B cell (primary cell): ENCODE measurements at places on chromosomes 13 and 19.

DNA sequence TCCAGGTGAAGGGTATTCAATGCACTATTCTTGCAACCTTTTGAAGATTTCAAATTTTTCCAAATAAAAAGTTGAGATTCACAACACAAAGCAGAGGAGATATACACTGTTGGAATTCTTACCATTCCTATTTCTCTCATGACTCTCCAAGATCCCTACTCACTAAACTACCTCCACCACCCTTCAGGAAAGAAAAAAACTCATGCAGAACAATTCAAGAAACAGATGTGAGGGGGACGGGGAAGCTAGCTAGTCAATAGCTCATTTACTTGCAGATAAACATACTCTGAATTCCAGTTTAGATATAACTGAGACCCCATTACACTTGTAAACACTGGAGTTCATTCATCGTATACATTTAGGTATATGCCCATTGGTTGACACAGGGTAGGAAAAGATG lies 90.0 kb upstream of the SERP2 start:
- peaks cover 9% of the 10 kb centered on the region for H3K4me1 ChIP-seq
- DNase-seq = no peak
- no peak overlapping the region for H3K27ac ChIP-seq
- no peak overlapping the region for H3K4me3 ChIP-seq
- peaks cover 8% of the 10 kb centered on the region for H3K27me3 ChIP-seq

DNA sequence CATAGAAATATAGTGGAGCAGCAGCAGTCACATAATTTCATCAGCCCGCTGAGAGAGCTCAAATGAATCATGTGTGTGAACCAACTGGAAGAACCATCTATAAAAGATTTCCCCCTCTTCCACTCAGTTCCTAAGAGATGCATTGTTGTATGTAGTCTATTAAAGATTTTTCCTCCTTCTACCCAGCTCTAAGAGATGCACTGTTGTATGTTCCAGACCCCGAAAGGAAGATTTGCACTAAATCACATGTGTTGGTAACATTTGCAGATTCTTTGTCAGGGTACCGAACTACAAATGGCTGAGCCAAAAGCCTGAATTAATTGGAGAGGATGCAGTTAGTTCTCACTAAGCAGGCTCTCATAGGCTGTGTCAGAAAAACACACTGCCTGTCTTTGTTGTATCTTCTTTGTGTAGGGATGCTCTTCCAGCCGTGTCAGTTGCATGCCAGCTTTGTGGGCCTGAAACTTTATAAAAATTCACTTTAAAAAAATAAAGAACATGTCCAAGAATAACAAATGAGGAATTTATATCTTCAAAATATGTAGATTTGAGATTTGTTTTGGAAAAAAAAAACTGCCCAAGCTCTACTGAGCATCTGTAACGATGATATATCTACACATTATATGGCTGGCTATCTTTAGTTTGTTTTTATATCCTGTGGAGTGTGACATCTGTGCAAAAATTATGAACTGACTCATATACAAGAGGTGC lies 223.1 kb downstream of the MZT1 start:
- no peaks in the 10 kb centered on the region for H3K36me3 ChIP-seq
- H3K4me3 ChIP-seq = no peak overlapping the region
- H3K27me3 ChIP-seq = no peaks in the 10 kb centered on the region
- H3K27ac ChIP-seq = no peak overlapping the region

DNA sequence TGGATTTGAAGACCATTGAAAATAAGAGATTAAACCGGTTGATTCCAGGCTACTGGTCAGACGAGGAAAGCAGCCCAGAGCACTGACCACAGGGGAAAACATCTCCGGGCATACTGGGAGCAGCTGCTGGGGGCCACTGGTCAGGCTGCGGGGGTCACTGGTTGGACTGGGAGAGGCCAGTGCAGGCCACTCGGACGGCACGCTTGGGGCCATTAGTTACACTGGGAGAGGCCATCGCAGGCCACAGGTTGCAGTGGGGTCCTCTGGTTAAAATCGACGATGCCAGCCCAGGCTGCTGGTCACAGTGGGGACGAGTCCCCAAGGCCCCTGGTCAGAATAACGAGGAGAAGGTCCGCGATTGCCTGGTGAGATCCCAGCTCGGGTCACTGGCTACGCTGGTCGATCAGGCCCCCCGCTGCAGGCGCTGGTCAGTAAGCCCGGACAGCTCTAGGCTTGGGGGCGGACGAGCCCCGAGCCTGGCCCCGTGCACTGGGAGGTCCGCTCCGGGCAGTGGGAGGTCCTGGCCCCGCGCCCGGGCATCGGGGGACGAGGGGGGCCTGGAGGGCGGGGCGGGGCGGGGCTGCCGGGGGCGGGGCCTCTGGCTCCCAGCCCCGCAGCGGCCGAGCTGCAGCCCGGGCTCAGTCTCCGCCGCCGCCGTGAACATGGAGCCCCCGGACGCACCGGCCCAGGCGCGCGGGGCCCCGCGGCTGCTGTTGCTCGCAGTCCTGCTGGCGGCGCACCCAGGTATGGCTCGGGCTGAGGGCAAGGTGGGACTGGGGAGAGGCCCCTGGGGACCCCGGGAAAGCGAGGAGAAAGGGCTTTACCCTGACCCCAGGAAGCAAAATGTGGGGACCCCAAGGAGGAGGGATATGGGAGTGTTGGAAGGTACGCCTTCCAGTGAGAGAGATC lies at the start of gene BCAM:
BCAM (plus strand) TSS at position 641 of the 909 bp plus-strand sequence; CDS start at position 663, 22 bp downstream.
- H3K27me3 ChIP-seq = no peaks in the 10 kb centered on the region
- no peak within 1 kb of the TSS for H3K4me3 ChIP-seq
- H3K27ac ChIP-seq = no peak within 1 kb of the TSS
- no peak for DNase-seq

DNA sequence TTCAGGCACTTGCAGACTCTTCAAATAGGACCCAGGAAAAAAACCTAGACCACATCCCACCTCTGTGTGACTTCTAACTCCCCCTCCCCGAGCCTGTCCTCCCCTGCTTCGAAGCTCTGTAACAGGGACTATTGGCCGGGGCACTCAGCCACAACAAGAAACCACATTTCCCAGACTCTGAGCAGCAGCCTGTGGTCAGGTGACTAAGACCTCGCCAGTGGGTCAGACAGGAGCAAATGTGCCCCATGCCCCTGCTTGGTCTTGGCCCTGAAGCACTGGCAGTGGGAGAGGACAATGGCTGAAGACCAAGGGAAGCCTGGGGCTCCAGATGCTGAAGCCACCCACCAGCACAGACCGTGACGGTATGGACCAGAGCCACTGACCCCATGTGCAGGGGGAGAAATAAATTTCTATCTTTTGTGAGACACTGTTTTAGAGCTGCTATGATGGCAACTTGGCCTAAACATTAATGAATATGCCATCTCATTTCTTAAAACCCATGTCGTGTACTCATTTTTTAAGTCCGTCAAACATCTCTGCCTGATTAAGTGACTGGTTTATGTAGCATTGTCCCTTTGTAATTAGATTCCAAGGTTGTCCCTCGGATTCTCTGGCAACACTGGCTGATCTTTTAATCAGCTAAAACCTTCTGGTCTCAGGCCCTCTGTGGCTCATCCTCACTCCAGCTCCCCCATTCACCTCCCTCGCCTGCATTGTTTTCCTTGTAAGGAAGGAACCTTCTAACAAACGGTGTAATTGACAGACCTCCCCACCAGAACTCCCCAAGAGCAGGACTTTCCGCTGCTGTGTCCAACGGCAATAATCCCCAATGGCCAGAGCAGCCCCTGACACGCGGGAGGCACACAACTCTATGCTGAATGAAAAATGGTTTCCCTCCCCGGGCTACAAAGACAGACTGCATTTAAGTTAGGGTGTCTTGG lies 98.4 kb downstream of the STK24 start:
- H3K4me3 ChIP-seq = no peak overlapping the region
- no peaks in the 10 kb centered on the region for H3K36me3 ChIP-seq
- H3K4me1 ChIP-seq = peaks cover 48% of the 10 kb centered on the region

DNA sequence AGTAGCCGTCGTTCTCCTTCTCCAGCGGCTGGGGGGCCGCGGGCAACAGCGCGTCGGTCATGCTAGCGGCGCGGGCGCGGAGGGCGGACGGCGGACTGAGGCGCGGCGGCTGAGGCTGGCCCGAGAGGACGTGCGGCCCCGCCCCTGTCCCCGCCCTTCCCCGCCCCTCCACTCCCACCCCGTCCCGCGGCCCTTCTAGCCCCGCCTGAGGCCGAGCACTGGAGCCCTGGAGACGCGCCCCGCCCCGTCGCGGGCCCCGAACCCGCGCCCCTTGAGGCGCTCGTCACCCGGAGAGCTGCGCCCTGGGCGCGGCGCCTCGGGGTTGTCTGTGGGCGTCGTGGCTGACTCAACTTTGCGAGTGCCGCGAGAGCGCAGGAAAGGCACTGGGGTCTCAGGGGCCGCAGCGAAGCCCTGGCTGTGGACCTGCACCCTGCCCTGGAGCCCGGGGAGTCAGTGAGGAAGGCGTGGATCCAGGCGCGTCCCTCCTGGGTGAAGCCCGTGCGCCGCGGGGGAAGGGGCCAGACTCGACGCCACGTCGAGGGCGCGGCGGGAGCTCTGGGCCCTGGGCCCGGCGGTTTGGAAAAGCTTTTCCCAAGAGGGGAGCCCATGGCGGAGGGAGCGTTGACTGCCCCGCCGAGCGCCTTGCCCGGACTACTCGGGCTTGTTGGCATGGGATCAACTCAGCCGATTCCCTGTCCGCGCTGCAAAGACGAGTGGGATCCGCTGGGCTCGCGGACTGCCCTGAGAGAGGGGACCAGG lies at the start of gene RHPN2:
RHPN2 (minus strand) TSS at position 97 of the 759 bp plus-strand sequence; CDS start at position 61, 36 bp downstream.
- no peaks in the 10 kb centered on the region for H3K36me3 ChIP-seq
- peaks cover 4% of the 10 kb centered on the region for H3K27me3 ChIP-seq
- DNase-seq = peak; percentile 68
- peak within 1 kb of the TSS; percentile 44 for H3K4me3 ChIP-seq
